Neural crest cell (in vitro differentiated cells): ENCODE measurements at places on chromosomes 1 and 21. TPM values are rescaled to one million over a fixed set of nuclear protein-coding genes. Genes with fewer than 3 reads are reported as not detected.

LCE3D gene
- total RNA-seq: not detected in 2 replicates

- peak; percentile 27 for DNase-seq
Measured at GRCh38 chr1:196723325-196724185, 51.1 kb upstream of the CFHR3 start.

DNA sequence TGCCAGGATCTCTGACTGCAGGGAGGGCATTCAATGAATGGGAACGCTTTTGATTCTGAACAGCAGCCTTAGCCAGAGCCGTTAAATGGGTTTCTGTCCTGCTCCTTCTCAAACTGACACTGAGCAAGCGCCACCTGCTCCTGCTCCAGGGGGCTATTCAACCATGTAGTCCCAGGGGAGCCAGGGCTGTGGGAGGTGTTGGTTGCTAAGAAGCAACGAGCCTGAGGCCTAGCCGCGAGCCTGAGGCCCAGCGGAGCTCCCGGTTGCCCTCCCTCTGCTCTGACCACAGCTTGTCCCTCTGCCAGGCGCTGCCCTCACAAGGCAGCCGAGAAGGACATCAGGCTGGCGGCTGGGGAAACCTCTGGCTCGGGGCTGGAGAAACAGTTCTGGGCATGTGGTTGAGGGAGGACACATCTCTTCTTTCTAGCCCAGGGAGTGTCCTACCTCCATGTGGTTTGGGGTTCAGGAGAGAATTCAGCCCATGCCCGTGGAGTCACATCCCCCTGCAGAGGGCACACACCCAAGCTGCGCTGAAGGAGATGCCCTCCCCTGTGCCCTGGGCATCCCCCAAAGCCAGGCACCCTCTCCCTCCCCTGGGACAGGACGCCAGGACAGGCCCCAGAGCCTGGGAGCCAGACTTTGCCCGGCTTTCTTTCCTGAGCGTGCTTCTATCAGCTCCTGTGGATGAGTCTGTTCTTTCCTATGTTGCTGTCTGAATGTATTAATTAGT lies 18.0 kb downstream of the PCP4 start:
- DNase-seq: peak; percentile 22

- no peak for DNase-seq
Measured at GRCh38 chr1:204435872-204436271, 24.3 kb upstream of the PPP1R15B start.

DNA sequence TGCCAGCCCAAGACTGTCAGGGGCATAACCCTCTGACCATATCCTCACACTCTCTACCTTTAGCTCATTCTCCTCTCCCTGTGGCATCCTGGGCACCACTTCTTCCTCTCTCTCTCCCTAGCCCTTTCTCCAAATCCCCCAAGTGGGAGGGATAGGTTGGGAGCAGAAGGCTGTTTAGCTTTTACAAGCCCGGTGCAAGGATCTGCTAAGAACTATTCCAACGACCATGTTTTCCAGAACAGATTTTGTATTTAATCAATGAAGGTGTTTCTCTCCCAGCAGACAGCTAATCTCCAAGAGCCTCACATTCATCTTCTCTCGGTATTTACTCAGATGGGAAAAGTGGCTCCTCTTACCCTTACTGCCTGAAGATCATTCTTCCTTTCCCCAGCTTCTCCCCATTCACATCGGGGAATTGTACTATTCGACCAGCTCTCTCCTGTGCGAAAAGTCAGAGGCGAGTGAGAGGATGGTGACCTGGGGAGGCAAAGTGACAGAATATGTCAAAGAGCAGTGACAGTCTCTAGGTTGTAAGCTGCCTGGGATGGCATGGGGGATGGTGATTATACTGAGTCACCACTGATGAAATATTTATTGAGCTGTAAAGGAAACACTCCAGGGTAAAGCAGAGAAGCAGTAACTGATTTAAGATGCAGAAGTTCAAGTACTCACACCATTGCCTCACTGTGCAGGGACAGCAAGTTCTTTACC lies 47.0 kb upstream of the RBM15 start:
- no peak for DNase-seq

TDRD10 gene
- not detected in 2 replicates for total RNA-seq

DNA sequence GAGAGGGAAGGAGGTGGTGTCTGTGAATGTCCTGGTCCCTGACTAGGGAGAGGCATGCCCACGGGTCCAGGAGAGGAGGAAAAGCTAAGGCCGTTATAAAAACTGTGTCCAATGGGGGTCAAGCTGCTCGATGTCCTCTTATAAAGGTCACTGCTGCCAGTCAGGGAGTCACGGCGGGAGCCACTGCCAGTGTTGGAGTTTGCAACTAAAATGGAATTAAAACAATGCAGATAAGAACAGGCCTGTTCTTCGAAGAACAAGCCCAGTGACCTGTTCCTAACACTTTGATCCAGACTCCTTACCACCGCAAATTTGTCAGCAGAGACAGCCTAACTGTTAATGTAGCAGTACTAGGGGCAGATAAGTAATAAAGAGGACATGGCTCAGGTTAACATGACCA lies 56.1 kb upstream of the SDC3 start:
- DNase-seq: no peak

LCE1C gene
- total RNA-seq: not detected in 2 replicates

DNA sequence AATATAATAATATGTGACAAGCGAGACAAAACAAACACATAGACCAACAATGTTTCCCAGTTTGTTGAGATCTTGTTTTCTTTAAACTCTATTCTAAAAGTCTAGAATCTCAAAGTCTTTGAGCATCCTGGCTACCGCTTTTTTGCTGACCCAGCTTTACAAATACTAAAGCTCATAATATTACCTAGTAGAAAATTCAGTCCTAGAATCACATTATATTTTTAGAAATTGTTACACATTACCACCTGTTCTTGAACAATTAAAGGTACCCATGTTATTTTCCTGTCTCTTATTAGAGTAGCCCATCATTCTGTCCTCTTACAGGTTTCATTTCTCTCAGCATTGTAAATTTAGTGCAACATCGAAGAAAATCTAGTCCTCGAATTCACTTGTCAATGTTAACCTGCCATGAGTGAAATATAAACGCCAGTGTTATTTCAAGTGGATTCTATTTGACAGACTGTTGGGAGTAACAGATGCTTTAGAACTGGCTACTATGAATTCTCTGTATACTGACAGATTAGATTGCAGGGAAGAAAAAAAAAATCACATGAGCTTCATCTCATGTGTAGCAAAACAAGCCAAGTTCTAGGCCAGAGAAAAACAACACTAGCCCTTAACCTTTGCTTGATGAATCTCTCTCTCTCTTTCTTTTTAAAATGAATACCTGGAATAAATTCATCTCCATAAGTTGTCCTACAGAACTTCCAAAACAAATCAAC lies 851.2 kb upstream of the ADAMTS5 start:
- no peak for DNase-seq

INSRR gene
- 0.07 TPM in 1 of 2 replicates, not detected in the other for total RNA-seq

GNG12 gene
- 18.4 and 18.5 TPM in 2 replicates for total RNA-seq

TMEM54 gene
- total RNA-seq: 2.7 and 2.8 TPM in 2 replicates

DNA sequence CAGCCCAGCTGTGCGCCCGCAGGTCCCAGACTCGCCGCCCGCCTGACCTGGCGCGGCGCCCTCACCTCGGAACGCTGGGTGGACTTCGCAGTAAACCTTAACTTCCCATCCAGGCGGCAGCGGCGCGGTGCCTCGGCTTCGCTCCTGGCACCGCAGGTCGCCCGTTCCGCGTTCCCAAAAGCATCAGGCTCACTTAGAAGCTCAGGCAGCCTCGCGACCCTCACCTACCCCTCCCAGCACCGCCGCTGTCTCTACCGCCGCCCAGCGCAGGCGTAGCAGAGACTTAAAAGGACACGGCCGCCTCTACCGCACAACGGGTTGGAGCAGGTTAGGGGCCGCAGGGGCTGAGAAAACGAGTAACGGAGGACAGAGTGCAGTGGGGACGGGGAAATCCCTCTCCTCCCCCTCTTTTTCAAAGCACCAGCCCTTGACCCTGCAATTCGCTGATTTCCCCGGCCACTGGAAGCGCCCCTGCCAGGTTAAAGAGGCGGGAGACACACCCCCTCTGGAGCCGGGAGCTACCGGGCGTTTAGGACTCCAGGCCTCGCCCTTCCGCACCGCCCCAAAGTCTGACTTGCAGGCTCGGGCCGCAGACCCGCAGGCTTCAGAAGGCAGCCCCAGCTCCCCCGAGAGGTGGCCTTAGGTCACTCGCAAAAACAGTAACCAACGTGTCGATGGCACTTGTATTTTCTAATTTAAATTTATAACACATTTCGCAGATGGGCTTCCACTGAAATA lies 328.5 kb downstream of the FAM72C start:
- no peak for DNase-seq

- DNase-seq: no peak
Measured at GRCh38 chr21:25298512-25299491, 308.5 kb downstream of the MRPL39 start.

GRCh38 chr1:161706482-161707347 lies at the start of gene FCRLA:
TSS of gene FCRLA (plus strand) at chr1:161707229. CDS start at chr1:161707265, 36 bp downstream.
- no peak for DNase-seq

DNA sequence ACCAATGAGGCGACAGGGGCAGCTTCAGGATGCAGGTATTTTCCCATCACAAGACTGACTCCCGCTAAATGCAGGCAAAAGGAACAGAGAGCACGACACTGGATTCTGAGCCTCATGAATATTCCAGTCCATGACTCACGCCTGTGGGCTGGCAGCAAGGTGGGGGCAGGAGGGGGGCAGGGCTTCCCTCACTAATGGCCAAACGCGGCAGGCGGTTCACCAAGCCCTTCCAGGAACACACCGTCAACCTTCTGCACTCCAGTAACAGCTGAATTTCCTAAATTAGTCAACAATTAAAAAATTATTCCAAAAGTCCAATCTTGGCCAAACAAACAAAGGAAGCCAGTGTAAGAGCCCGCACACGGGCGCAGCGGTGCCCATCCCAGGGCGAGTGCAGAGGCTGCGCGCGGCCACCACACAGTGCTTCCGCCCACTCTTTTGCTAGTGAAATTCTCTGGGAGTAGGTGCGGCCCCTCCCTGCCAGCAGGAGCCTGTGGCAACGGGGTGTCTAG lies 12.5 kb upstream of the GPR153 start:
- DNase-seq: no peak

DNA sequence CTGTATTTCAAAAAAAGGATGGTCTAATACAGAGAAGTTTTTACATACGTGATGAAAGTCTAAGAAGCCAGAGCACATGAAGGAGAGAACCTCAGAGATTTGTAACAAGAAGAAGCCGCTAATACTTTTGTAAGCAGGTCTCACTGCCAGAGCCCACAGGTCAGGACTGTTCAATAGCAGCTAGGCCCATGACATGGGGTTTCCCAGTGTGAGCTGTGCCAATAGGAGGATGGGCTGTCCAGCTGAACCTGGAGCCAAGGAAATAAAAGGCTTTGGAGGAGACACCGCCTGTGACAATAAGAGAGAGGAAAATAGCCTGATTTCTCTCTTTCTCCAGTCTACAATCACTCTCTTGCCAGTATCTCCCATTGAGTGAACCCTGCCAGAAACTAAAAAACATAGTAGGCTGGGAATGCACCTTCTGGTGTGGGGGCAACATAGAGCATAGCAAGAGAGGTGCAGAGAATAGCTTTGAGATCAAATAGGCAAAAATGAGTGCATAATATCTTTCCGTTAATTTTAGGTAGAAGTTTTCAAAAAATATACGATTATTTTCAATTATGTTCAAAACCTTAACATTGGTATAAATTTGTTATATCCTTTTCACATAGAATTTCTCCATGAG lies 360.3 kb downstream of the NEGR1 start:
- DNase-seq: no peak

SFN gene
- total RNA-seq: 0.30 TPM in 1 of 2 replicates, not detected in the other

C4BPB gene
- not detected in 2 replicates for total RNA-seq

DNA sequence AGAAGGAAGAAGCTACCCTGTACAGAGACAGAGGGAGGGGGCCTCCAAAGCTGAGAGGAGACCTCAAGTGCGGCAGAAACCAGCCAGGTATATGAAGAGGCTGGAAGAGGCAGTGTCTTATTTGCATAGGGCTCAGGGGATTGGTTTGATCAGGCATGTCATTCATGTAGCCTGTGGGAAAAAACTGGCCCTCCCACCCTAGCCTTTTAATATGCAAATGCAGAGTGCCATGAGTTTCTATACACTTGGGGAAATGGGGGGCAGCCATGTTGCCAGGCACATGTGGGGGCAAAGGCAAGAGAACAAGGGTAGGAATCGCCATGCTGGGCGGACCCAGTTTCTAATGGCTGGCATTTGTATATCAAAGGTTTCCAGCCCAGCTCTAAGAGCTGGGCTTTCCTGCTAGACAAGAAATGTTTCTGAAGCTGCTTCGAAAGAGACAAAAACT lies 172.7 kb downstream of the RASAL2 start:
- no peak for DNase-seq
